ENCODE measurements at places on chromosomes 12 and 14.
A peak's percentile ranks its signal among the peaks of the same experiment; 100 is the strongest.

GRCh38 chr14:58107041-58107440 is 45.0 kb downstream of the ARMH4 start:
- no peak for DNase-seq

GRCh38 chr12:24795699-24796347 is 153.1 kb downstream of the BCAT1 start:
- DNase-seq, result no peak

DNA sequence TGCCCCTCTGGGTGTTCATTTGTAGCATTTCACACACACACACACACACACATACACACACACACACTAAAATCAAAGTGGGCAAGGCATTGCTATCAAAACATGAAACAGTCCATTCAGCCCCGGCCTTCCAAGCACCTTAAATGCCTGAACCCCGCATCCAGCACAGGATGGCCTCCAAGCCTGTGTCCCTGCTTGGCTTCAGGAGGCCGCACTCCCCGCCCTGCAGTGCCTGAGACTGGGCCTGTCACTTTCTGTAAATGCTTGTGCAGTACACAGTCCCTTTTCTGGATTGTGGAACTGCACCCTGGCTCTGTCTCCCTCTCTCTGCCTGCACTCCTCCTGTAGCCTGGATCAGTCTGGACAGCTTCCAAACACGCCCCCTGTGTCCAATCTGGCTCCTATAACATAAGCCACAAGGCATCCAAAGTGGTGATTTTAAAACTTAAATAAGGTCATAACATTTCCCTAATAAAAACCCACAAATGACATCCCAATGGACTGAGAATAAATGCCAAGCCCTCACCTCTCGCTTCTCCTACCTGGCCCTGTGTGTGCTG is 972.2 kb upstream of the TMEM132C start:
- no peak for DNase-seq

DNA sequence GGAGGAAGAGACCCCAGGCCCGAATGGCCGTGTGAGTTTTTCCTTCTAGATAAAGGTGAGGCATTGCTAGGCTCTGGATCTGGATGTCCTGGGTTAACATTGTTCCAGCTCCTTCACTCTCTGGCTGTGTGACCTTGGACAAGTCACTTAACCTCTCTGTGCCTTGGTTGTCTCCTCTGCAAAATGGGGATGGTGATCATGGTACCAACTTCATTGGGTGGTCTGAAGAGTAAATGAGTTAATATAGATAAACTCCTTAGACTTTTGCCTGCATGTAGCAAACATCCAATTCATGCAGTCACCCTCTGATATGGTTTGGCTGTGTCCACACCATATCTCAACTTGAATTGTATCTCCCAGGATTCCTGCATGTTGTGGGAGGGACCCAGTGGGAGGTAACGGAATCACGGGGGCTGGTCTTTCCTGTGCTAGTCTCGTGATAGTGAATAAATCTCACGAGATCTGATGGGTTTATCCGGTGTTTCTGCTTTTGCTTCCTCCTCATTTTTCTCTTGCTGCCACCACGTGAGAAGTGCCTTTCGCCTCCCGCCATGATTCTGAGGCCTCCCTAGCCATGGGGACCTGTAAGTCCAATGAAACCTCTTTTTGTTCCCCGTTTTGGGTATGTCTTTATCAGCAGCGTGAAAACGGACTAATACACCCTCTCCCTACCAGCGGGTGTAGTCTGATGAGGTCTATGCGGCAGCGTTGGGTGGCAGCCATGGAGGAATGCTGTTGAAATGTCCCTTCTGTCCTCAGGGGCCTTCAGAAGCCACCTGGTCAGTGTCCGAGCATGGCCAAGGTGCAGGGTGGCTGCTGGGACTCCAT is 256.1 kb downstream of the GLT1D1 start:
- DNase-seq, result no peak

DNA sequence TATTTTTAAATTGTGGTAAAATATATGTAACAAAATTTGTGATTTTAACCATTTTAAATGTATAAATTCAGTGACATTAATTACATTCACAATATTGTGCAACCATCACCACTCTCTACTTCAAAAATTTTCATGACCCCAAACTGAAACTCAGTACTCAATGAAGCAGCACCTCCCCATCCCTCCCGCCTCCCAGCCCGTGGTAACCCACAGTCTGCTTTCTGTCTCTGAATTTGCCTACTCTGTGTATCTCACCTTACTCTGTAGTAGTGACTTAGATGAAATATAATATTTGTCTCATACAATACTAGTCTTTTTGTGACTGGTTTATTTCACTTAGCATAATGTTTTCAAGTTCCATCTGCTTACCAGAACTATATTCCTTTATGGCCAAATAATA is 36.2 kb downstream of the EML1 start:
- no peak for DNase-seq

DNA sequence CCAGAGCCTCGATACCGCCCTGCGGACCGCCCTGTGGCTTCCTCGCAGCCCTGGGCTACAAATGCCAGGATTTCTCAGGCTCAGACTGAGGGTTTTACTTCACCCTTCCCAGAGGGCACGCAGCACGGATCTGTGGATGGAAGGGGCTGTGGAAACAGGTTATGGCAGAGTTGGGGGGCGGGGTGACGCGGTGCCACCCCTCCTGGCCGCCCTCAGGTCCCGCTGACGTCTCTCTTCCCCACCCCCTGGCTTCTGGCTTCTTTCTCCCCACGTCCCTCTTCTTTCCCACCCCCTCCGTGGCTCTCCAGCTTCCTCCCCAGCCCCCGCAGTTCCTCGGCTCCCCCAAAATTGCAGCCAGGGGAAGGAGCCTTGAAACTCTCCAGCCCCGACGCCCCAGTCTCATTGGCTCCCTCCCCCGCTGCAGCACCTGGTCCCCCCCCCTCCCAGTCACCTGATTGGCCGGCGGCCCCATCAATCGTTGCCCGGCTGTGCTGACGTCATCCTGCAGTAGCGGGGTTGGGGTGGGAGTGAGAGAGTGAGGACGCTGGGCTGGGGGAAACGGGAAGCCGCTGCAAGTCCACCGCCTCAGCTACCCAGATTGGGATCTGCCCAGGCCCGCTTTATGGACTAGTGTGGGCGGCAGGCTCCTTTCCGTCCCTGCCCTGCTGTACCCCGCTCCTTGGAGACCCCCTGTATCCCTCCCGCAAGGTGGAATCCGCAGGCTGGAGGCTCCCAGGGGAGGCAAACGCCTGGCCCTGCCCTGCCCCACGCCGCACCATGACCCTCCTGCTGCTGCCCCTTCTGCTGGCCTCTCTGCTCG is at the start of gene CLSTN3:
CLSTN3 (plus strand) TSS at position 500 of the 820 bp plus-strand sequence; CDS start at position 778, 278 bp downstream.
- peak; percentile 73 for DNase-seq

DNA sequence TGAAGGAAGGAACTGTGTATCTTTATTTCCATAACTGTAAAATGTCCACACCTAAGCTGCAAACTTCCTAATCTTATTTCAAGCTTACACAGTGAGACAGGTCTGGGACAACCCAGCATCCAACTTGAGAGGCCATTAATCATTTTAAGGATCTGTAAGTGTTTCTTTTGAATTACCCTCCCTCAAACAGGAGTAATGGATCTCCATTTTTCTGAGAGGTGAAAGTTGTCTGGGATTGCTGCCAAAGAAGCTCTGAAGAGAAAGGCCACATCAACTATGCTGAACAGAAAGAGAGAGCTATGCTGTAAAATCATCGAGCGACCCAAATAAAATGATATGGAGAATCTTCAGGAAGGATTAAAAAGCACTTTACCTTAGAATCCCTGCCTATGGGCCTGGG is 131.7 kb upstream of the CPNE8 start:
- DNase-seq, result no peak

DNA sequence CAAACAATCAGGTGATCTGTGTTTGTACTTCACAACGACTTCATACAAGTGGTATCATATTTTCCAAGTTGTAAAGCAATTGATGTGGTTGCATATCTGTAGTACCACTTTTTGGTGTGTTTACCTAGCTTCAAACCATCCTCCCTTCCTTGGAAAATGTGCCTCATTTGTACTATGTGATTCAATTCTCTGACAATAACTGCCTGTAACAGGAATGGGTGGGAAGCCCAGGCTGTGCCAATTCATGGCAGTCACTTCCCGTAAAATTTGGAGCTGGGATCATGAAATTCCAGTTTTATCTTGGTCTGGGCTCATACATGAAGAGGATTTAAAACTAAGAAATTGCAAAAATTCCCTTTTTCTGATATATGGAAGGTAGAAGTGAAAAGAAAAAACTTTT is 250.1 kb downstream of the DIO2 start:
- no peak for DNase-seq

GRCh38 chr12:66166561-66166960 is 3.2 kb downstream of the TMBIM4 start:
- DNase-seq, result no peak

- DNase-seq, result no peak
These were observed 55.0 kb downstream of the TMX1 start for GRCh38 chr14:51294951-51295525.

GRCh38 chr12:18470251-18470650 is 208.9 kb downstream of the PIK3C2G start:
- peak; percentile 20 for DNase-seq

DNA sequence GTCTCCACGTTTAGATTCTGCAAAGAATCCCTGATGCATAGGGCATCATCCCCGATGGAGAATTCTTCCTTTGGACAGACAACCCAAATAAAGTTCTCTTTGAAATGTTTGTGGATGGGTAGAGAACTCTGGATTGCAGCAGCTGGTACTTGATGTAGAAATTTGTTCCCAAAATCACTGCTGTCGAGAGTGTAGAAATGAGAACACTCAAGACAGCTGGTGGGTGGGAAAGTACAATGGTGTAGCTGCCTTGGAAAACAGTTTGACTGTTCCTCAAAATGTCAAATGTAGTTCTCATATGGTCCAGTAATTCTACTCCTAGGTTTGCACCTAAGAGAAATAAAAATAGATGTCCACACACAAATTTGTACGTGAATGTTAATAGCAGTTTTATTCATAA is 671.5 kb upstream of the TMEM132C start:
- no peak for DNase-seq

DNA sequence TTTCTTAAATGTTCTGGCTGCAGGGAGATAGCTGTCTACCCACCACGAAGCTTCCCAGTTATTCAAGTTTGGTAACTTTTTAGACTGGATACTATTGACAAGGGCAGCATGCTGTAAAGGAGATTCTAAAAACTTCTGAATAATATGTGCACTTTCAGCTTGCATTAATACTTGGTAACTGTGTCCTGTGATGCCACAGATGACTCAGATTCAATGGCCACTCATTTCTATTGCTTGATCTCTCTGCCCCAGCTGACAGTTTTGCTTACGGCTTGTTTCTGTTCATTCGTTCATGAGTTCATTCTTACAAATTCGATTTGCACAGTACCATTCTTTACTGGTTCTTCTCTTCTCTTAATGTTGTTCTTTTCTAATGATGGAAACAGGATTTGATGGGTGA is 142.8 kb downstream of the PELI2 start:
- no peak for DNase-seq

- no peak for DNase-seq
These were observed 191.1 kb downstream of the GRIN2B start for GRCh38 chr12:13790317-13790716.

GRCh38 chr12:111557271-111558106 is 41.6 kb downstream of the ATXN2 start:
- DNase-seq, result peak; percentile 66

- peak; percentile 34 for DNase-seq
These were observed 2.4 kb downstream of the ATF7 start for GRCh38 chr12:53623548-53624385.

DNA sequence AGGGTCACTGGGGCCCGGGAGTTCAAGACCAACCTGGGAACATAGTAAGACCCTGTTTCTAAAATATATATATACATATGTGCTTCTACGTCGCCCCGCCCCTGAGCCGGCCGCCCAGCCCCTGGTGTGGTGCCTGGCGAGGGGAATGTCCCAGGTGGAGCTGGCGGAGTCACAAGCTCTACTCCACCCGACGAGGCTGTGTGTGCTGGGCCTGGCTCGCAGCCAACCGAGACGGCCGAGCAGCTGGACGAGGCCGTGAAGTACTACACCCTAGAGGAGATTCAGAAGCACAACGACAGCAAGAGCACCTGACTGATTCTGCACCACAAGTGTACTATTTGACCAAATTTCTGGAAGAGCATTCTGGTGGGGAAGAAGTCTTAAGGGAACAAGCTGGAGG is 22.1 kb upstream of the ITPK1 start:
- DNase-seq, result no peak

GRCh38 chr12:45204757-45205156 is 11.1 kb upstream of the ANO6 start:
- no peak for DNase-seq

GRCh38 chr12:109670731-109671130 is 42.9 kb upstream of the FAM222A start:
- DNase-seq, result no peak

DNA sequence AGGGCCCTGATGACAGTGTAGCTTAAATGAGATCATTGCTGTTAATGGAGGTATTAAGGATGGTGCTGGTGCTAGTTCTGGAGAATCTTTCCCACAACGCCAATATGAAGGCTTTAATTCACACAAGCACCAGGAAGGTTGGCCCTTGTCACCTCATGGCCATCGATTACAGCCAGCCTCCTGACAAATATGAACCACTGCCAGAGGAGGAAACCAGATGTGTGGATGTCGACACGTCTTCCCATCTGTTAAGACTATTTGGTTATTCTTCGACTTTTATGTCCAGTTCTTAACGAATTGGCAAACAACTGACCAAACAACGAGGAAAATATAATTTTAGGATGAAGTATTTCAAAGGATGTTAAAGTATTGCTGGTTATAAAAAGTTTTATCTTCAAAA is 79.5 kb downstream of the PIK3C2G start:
- no peak for DNase-seq

GRCh38 chr14:101879529-101880336 is 84.6 kb upstream of the DYNC1H1 start:
- DNase-seq, result no peak

DNA sequence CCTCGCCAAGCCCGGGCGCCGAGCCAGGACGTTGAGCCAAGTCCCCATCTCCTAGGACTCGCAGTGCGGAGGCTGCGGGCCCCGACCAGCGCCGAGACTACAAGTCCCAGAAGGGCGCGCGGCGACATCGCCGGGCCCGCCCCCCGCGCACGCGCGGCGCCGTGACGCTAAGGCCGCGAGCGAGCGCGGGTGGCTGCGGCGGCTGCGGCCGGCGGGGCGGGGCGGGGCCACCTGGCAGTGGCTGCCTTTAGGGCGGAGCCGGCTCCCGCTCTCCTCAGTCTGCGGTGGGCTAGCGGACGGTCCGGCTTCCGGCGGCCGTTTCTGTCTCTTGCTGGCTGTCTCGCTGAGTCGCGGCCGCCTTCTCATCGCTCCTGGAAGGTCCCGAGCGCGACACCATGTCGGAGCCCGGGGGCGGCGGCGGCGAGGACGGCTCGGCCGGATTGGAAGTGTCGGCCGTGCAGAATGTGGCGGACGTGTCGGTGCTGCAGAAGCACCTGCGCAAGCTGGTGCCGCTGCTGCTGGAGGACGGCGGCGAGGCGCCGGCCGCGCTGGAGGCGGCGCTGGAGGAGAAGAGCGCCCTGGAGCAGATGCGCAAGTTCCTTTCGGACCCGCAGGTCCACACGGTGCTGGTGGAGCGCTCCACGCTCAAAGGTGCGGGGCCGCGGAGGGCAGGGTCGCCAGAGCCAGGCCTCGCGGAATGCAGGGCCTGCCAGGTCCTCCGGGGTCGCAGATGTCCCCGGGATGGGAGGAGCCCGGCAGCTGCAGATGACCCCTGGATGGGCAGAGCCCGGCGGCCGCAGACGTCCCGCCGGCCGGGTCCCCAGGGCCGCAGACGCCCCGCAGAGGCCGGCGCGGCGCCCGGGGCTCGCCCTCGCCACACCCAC is at the start of gene DYNC1H1:
DYNC1H1 (plus strand) TSS at position 277 of the 884 bp plus-strand sequence; CDS start at position 396, 119 bp downstream.
- peak; percentile 93 for DNase-seq

GRCh38 chr12:92079054-92079385 is 66.6 kb downstream of the BTG1 start:
- peak; percentile 59 for DNase-seq

GRCh38 chr12:132537836-132538662 is 48.1 kb downstream of the FBRSL1 start:
- DNase-seq, result no peak
